ENCODE measurements at places on chromosomes 5 and 9.

- no peak for DNase-seq
Observed at GRCh38 chr5:149959406-149960236, 937 bp upstream of the SLC26A2 start.

GRCh38 chr5:157523976-157524375, 51.6 kb downstream of the ADAM19 start:
- no peak for DNase-seq

- no peak for DNase-seq
Observed at GRCh38 chr5:147949711-147950573, 43.6 kb upstream of the C5orf46 start.

- no peak for DNase-seq
Observed at GRCh38 chr5:73633060-73633459, 7.1 kb downstream of the ARHGEF28 start.

GRCh38 chr5:173902743-173903142, 14.6 kb downstream of the CPEB4 start:
- no peak for DNase-seq

GRCh38 chr5:54514291-54514690, 3.3 kb upstream of the SNX18 start:
- DNase-seq, result no peak

DNA sequence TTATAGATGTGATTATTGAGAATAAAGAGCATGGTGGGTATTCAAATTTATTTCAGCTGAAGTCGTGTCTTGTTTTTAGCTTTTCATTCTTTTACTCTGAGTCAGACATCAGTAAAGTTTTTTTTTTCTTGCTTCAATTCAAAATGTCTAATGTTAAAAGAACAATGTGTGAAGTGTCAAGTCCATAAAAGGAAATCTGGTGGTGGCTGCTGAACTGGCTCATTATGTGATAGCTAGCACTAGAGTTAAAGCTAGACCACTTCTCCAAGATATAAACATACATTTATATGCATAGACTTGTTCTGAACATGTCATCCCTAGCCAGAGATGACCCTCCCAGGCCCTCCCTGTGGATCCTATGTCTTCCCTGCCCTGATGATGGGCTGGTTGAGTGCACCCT, 338.3 kb downstream of the RAB3C start:
- no peak for DNase-seq

Data from AG04450 (cell line).